ENCODE measurements at places on chromosomes 5 and 9. TPM values are rescaled to one million over a fixed set of nuclear protein-coding genes. Genes with fewer than 3 reads are reported as not detected.

S1PR3 gene
- total RNA-seq = 19.4 TPM

PNPLA7 gene
- 4.9 TPM for total RNA-seq

TMEFF1 gene
- 1.7 TPM for total RNA-seq

SPATA31A3 gene
- not detected for total RNA-seq

IL3 gene
- total RNA-seq = not detected

KCNV2 gene
- total RNA-seq = not detected

LRRC19 gene
- not detected for total RNA-seq

GLRA1 gene
- not detected for total RNA-seq

NOL8 gene
- total RNA-seq = 46.9 TPM

SH3TC2 gene
- total RNA-seq = 38.8 TPM

TAS2R1 gene
- not detected for total RNA-seq

ZNG1C gene
- total RNA-seq = 40.5 TPM

SLC6A3 gene
- total RNA-seq = not detected

ATG12 gene
- 48.7 TPM for total RNA-seq

ABLIM3 gene
- total RNA-seq = 111 TPM

BSPRY gene
- 28.8 TPM for total RNA-seq
